ENCODE measurements at places on chromosomes 5 and 9.
A peak's percentile ranks its signal among the peaks of the same experiment; 100 is the strongest.

DNA sequence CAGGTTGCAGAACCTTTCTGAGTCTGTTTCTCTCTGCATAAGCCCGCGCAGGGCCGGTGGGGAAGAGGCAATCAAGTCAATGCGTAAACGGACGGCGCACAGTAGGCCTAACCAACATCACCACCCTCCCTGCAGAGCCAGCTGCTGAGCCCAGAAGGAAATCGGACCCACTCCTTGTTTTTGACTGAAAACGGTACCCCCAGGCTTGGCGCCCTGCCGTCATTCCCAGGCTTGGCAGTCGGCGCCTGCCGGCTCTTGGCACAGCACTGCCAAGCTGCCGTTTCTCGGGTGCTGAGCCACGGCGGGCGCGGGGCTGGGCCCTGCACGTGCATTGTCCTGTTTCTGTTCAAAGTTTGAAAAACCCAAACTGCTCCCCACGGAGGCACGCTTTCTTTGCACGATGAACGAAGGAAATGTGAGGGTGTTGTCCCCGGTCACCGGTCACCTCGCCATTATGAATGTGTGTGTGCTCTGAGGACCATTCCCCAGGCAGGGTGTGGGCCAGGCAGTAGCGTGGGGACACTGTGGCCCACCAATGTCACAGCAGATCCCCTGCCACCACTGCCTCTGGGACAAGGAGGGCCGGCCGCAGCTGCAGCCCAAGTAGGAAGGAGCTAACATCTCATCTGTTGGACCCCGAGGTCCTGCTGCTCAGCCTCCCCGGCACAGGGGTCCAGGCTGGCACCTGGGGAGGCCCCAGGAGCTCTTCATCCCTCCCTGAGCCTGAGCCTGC, 20.1 kb downstream of the FIBCD1 start:
- no peak for DNase-seq

- no peak for DNase-seq
These were observed 35.4 kb downstream of the LHX3 start for GRCh38 chr9:136169495-136169894.

DNA sequence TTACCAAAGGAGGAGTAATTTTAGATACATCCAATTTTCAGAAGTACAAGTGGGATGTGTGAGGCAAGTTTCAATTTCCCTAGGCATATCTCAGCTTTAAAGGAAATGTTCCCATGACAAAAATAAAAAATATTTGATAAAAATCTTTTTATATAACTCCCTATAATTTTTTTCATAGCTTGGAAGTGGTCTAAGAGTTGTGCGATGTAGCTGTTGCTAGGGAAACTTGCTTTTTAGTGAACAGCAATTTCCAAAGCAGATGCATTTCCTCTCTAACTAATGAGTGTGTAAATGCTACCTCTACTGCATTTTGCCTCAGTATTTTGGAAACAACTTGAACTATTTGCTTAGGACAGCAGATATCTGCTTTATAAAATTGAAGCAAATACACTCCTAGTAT, 39.6 kb downstream of the MACIR start:
- no peak for DNase-seq

- no peak for DNase-seq
These were observed 518.3 kb downstream of the PRR16 start for GRCh38 chr5:120982351-120982750.

- peak; percentile 97 for DNase-seq
These were observed 168.2 kb downstream of the DAB2IP start for GRCh38 chr9:121819428-121820231.

Data from NCI-H69 (cell line).